ENCODE measurements at places on chromosomes 6 and 20.

- H3K27ac ChIP-seq, result no peak overlapping the region
- H3K36me3 ChIP-seq, result no peaks in the 10 kb centered on the region
- no peak overlapping the region for H3K4me3 ChIP-seq
These were observed 202.2 kb upstream of the PCSK2 start for GRCh38 chr20:17024513-17025119.

GRCh38 chr6:29763491-29764289 lies 40.5 kb downstream of the HLA-F start:
- H3K36me3 ChIP-seq, result no peaks in the 10 kb centered on the region
- peak overlapping the region; percentile 51 for H3K27ac ChIP-seq
- H3K27me3 ChIP-seq, result peaks cover 10% of the 10 kb centered on the region
- peak; percentile 53 for ATAC-seq
- H3K4me3 ChIP-seq, result no peak overlapping the region

- no peaks in the 10 kb centered on the region for H3K36me3 ChIP-seq
- H3K27ac ChIP-seq, result no peak overlapping the region
- H3K27me3 ChIP-seq, result no peaks in the 10 kb centered on the region
- no peak for ATAC-seq
These were observed 21.0 kb downstream of the MAP3K5 start for GRCh38 chr6:136771306-136771705.

DNA sequence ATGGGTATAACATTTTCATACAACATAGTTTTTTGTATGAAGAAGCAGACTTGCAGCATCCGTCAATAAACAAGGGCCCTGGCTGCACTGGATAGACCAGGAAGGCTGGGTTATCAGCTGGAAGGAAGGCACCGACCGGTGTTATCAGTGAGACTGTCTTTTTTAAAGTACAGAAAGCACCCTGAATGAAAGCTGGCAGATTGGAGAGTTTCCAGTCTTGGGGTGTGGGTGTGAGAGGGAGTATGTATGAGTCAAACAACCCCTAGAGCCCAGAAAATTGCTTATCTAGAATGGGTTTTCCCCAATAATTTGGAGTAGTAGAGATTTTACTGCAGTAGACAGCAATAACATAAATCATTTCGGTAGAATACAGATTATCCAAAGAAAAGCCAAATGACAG lies 42.4 kb downstream of the TXLNB start:
- no peaks in the 10 kb centered on the region for H3K36me3 ChIP-seq
- no peaks in the 10 kb centered on the region for H3K27me3 ChIP-seq
- H3K27ac ChIP-seq, result no peak overlapping the region
- no peak for ATAC-seq
- H3K4me3 ChIP-seq, result no peak overlapping the region
- H3K4me1 ChIP-seq, result peaks cover 5% of the 10 kb centered on the region

DNA sequence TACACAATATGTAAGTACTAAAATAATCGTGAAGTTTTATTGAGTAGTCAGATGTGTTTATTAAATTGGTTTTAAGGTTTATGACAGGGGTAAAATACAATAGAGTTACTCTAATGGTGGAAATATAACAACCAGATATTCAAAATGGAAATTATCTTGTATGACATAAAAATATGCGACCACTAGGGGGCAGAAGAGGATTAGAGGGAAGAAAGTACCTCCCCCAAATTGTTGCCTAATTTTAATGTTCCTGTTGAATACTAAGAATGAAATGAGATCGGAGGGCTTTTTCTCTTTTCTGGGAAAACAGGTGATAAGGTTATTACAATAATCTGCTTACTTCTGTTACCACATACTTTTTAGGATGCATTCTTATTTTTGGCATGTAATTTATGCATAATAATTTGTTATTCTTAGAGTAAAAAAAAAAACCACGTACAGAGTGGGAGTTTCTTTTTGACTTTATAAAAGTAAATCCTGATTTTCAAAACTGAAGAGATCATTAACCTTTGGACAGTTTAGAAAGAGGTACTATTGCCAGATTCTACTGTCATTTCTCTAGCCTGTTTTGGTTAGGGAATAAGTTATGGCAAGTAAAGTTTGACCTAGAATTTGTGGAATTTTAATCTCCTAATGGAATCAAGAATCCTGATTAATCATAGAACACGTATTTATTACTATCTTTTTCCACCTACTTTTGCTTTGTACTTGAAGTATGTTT lies 159.2 kb downstream of the CD109 start:
- H3K27ac ChIP-seq, result peak overlapping the region; percentile 36
- no peaks in the 10 kb centered on the region for H3K36me3 ChIP-seq
- H3K4me1 ChIP-seq, result no peaks in the 10 kb centered on the region
- H3K4me3 ChIP-seq, result peak overlapping the region; percentile 27
- no peaks in the 10 kb centered on the region for H3K27me3 ChIP-seq

DNA sequence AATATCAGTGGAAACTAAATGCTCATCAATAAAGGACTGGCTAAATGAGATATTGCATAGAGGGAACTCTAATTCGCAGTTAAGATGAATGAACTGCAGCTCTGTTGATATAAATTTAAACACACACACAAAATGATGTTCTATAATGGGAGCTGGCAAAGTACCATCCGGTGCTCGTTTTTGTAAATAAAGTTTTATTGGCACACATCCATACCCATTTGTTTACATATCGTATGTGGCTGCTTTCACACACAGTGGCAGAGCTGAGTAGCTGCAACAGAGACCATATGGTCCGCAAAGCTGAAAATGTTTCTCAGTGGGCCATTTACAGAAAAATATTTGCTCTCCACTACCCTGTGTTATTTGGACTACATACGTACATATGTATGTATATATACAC lies 120.7 kb downstream of the EDN3 start:
- no peak overlapping the region for H3K27ac ChIP-seq
- H3K27me3 ChIP-seq, result peaks cover 18% of the 10 kb centered on the region
- no peaks in the 10 kb centered on the region for H3K36me3 ChIP-seq
- no peak overlapping the region for H3K4me3 ChIP-seq
- H3K4me1 ChIP-seq, result no peaks in the 10 kb centered on the region
- no peak for ATAC-seq

DNA sequence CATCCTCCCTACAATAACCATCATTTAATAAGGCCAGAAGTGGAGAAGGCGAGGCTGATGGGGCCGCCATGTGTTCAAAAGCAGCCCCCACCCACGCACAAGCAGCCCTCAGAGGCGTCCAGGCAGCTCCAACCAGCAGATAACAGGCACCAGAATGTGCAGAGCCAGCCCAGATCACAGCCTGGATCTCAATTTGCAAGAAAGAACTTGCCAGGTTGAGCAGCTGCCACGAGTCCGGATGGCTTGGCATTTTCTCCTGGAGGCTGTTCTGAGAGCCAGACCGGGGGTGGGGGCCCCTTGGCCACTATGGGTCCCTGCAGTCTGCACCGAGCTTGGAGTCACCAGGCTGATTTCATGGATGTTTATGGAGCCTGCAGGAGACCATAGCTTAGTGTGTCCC lies 338.1 kb downstream of the PREX1 start:
- H3K27me3 ChIP-seq, result peaks cover 23% of the 10 kb centered on the region
- ATAC-seq, result no peak
- H3K4me1 ChIP-seq, result no peaks in the 10 kb centered on the region
- H3K27ac ChIP-seq, result no peak overlapping the region
- no peak overlapping the region for H3K4me3 ChIP-seq

Measured in gastroesophageal sphincter (tissue), 4 donors.